ENCODE measurements at places on chromosomes 1 and 21.

DNA sequence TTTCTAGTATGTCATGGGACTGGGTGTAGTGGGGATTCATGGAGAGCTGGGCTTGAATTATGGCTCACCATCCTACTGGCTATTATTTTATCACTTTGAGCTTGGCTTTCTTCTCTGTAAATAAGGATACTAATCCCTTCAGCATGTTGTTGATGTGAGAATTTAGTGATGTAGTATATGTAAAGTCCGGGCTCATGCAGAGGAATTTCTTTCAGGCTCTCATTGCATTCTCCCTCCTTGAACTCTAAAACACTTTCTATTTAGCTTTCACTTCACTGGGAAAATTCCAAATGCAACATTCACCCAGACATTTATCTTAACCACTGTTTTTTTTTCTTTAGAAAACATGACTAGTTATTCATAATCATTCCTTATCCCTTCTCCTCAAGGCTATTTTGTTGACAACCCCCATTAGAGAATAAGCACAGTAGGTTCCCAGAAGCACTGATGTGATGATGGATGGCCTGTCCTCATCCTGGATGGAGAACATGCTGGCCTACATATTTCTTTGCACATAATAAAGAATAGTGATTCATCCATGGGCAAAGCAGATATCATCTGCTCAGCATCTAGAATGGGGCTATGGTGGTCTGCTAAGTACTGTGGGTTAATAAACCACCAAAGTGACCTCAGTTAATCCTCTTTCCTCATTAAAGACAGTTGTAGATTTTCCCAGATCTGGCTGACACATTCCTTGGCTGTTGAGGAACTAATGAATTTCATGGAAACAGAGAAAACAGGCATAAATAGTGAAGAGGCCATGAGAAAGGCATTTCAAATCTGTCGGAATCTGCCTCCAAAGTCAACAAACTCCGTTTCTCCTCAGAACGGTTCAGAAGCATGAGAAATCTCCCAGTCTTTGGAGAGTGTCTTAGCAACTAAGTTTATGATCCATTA lies 68.0 kb upstream of the CYP2J2 start:
- no peak for DNase-seq

DNA sequence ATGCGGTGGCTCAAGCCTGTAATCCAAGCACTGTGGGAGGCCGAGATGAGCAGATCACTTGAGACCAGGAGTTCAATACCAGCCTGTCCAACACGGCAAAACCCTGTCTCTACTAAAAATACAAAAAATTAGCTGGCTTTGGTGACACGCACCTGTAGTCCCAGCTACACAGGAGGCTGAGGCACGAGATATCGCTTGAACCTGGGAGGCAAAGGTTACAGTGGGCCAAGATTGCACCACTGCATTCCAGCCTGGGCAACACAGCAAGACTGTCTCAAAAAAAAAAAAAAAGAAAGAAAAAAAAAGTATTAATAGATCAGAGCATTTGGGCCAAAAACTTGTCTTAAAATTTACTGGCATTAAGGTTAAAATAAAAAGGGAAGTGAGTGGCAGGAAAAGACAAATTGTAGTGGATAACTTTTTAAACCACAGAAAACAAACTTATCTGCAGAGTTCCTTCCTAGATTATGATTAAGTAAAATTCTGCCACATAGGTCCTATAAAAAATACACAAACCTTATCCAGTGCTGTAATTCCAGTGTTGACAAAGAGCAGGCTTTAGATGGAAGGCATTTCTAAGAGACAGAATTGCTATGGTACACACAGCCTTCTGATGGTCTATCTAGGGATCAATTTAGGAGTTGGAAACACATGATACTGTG lies 53.3 kb downstream of the EIF4G3 start:
- DNase-seq: no peak

GRCh38 chr21:41731081-41731480 lies 35.8 kb downstream of the RIPK4 start:
- DNase-seq: no peak

DNA sequence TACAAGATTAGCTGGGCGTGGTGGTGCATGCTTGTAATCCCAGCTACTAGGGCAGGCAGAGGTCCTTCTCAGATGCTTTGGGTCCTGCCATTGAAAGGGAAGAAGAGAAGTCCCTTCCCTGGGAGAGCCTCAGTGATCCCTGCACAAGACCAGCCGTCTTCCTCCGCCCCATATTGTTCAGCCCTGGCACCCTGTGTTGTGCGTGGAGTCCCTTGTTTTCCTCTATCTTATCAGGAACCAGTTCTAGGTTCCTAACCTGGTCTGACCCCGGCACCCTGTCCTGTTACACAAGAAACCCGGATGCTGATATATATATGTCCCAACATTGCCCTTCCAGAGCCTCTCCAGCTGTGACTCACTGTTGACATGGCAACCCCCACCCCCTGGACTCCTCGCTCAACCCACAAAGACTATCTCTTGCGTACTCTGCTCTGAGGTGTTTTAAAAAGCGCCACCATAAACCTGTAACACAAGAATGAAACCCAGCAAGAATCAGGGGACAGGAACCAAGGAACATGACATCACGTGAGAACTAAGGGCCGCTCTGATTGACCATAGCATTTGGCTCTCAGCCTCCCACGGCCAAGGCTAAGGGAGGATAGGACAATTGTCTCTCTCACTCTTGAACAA lies 4.8 kb downstream of the MX2 start:
- DNase-seq: no peak

- DNase-seq: no peak
These were observed 2.4 kb upstream of the KISS1 start for GRCh38 chr1:204198348-204199340.

Data from T-helper 2 cell (primary cell).